ENCODE measurements at places on chromosomes 7 and 10.

DNA sequence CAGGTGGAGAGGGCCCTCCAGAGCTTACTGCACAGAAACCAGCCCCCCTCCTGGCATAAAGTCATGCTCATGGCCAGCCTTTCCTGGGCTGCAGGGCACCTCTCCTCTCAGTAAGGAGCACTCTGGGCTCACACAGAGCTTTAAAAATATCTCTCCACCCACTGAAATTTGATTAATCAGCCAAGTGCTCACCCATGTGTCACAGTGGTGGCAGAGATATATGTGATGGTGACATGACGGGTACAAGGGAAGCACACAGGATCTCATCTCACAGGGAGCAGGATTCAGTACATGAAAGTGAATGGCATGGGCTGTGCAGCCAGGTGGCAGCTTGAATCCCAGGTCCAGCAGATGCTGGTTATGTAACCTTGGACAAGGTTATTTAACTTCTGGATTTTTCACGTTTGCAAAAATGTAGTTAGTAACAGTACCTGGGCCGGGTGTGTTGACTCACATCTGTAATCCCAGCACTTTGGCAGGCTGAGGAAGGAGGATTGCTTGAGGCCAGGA is 144.8 kb downstream of the CALN1 start:
- DNase-seq: no peak

DNA sequence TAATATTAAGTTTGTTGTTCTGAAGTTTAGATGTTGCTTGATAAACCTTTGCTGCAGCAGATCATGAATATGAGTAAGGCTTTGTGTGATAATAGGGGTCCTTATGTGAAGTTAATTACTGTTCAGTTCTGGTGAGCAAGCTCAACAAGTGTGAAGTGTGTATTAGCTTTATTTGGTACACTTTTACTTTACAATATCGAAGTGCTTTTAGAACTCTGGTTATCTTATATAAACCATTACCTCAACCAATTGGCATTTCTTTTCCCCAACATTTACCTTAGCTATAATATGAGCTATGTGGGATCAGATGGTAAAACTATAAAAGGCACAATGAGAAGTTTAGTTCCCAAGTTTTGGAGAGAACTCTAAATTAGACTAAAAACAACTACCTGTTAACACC is 127.6 kb downstream of the LCOR start:
- no peak for DNase-seq

- no peak for DNase-seq
Measured at GRCh38 chr7:135744938-135745702, 3.5 kb downstream of the FAM180A start.

DNA sequence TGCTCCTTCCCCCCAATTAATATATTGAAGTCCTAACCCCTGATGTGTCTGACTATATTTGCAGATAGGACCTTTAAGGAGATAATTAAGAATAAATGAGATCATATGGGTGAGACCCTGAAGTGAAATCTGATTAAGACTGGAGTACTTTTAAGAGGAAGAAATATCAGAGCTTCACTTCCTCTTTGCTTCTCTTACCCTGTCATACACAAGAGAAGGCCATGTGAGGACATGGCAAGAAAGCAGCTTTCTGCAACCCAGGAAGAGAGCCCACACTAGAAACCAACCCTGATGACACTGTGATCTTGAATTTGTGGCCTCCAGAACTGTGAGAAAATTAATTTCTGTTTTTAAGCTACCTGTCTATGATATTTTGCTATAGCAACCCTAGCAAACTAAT is 44.2 kb downstream of the JMJD1C start:
- no peak for DNase-seq

DNA sequence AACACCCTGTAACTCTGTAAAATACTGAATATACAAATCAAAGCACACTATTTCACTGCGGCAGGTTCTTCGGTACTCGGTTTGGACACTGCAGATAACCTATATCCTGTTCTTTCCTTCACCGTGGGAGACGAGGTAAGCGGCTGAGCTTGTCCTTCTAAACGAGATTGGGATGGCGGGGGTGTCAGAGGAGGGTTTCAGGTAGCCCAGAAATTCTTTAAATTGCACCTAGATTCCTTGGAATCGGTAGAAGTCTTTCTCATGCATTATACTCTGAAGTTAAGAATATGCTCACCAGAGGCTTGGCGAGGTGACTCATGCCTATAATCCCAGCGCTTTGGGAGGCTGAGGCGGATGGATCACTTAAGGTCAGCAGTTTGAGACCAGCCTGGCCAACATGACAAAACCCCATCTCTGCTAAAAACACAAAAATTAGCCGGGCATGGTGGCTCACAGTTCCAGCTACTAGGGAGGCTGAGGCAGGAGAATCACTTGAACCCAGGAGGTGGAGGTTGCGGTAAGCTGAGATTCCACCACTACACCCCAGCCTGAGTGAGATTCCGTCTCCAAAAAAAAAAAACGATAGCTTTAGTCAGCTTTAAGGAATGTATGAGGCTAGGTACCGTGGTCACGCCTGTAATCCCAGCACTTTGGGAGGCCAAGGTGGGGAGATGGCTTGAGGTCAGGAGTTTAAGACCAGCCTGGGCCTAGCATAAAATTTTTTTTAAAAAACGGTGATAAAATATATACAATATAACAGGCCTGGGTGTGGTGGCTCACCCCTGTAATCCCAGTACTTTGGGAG is 10.1 kb upstream of the LAT2 start:
- DNase-seq: no peak

- DNase-seq: no peak
Measured at GRCh38 chr10:10564081-10564794, 453.4 kb upstream of the CELF2 start.

Data from stimulated activated naive CD4-positive, alpha-beta T cell treated with Interleukin-2 at 50 U/mL for 16 hours (primary cell).